GM12864 (cell line): ENCODE measurements at places on chromosomes 2 and 18.

DNA sequence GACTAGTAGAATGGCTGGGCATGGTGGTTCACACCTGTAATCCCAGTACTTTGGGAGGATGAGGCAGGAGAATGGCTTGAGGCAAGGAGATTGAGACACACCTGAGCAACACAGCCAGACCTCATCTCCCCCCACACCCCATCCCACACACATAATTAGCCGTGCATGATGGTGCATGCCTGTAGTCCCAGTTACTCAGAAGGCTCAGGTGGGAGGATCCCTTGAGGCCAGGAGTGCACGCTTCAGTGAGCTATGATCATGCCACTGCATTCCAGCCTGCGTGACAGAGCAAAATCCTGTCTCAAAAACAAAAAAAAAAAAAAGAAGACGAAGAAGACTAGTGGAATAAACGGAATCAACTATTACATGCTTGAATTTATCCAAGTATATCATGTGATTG lies 150.0 kb downstream of the STK39 start:
- DNase-seq: no peak

GRCh38 chr2:191347881-191348280 lies 102.7 kb downstream of the MYO1B start:
- DNase-seq: no peak

- no peak for DNase-seq
Observed at GRCh38 chr18:416930-417329, 83.6 kb downstream of the COLEC12 start.

GRCh38 chr2:217797661-217798069 lies 205.1 kb downstream of the TNS1 start:
- DNase-seq: no peak

GRCh38 chr18:7038330-7038851 lies 79.2 kb downstream of the LAMA1 start:
- no peak for DNase-seq

- DNase-seq: no peak
Observed at GRCh38 chr2:108917526-108917925, 71.5 kb downstream of the EDAR start.

DNA sequence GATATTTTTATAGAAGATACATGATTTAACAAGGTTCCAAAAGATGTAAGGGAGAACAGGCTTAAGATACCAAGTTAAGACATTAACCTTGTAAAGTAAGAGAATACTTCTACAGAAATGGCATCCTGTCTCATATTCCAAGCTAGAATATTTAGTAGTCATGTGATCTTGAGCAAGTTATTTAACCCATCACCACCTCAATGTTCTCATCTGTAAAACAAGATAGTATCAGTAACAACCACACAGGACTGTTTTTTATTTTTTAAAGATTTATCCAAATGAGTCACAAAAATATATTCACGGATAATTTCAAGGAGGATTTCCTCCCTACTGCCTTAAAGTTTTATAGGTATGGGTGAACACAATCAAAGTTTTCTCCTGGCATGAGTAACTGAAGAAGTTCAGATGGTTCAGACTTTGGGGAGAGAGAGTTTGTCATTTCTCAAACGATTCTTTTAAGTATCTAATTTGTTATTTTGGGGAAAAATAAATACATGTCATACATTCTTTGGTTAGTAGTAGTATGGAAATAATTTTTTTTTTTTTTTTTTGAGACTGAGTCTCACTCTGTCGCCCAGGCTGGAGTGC lies 25.9 kb downstream of the ROCK1 start:
- DNase-seq: no peak

- no peak for DNase-seq
Observed at GRCh38 chr18:60024345-60024744, 124.5 kb downstream of the PMAIP1 start.

GRCh38 chr18:21369146-21369545 lies 127.1 kb downstream of the GREB1L start:
- DNase-seq: no peak

DNA sequence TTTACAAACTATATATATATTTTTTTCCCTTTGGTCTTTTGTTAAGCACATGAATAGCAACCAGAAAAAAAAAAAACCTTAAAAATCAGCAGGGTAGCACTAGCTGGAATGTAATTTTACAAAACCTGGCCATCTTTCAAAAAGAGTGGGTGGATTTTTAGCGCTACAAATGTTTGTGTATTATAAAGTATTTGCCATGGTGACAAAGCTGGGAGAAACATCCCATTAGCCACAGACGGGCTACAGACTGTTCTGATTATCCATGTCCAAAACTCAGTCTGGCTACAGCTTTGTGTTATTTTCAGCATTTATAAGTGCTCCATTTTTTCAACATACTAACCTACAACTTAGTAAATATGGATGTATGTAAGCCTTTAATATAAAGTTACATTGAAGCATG lies 249.5 kb upstream of the TANK start:
- no peak for DNase-seq

GRCh38 chr2:83221258-83221657 lies 1237.8 kb downstream of the SUCLG1 start:
- no peak for DNase-seq

DNA sequence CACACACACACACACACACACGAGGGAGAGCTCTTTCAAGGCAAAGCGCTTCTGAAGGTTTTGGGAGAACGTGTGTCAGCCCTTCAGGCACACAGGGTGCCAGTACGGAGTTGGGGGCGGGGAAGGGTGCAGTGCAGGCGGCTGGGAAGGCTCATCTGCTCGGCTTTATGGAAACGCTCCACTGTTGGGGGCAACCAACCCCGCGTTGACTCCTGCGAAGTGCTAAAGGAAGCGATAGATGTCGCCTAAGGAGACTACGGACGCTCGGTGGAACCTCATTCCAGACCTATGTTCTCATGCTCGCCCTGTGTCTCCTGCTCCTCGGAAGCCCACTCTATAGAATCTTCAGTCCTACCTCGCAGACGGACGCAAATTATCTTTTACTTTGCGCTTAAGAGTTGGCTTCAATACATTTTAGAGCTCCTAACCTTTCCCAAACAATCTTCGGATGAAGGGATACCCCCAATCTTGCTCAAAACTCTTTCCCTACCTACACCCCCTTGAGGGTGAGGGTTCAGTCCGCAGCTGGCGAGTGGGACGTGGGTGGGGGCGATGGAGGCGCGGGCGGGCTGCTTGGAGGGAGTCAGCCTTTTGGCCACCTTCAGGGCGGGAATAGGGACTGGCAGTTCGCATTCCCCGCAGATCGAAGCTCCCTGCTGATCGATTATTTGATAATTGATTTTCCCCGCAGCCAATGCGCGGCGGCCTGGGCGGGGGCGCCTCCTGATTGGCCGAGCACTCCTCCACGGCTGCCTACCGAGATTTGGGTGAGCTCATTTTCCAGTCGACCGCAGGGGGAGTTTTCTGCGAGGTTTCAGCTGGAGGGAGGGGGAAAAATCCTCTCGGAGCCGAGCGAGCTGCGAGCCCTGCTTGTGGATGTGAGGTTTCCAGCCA lies 1.9 kb upstream of the MEIS1 start:
- no peak for DNase-seq

GRCh38 chr2:239727182-239727775 lies 297.9 kb downstream of the NDUFA10 start:
- DNase-seq: no peak

- no peak for DNase-seq
Observed at GRCh38 chr2:113067681-113068080, at the start of gene IL1F10. Gene IL1F10 (plus strand): TSS chr2:113067970. CDS start chr2:113072739, 4,769 bp downstream.

DNA sequence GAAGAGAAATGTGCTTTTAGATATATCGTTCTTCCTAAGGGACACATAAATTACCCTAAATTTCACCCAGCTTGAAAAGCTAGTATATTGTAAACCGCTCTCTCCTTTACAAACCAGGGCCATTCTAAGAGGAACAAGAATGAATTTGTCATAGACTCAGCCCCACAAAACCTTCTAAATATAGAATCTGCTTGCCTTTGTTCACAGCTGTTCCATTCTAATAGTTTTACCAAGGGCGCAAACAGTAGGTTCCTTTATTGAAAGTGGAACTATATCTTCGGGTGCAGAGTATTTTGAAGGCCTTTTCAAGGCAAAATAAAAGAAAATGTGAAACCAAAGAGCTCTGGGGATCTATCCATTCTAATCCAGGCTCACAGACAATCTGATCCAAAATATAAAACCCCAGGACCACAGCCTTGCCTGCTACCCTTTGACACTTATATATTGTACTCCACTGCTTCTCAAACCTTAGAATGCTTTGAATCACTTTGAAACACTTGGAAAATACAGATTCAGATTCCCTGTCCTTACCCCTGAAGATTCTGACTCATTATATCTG lies 316.8 kb downstream of the PAX3 start:
- DNase-seq: no peak

DNA sequence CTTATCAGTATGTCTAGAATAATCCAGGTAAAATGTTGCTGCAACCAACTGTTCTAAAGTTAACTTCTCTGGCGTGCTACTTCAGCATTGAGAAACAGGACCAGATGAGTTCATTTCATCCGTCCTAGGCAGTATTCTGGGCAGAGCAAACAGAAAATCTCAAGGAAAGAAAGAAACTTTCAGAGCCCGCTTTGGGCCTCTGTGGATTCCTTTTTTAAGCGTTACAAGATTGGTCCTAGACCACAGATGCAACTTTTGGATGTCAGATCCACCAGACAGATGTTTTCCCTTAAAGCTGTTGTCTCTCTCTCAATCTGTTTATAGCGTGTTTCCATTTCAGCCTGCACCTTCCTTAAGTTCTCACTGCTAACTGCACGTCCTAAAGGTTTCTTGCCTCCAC lies 75.0 kb downstream of the BCL2 start:
- DNase-seq: no peak

- no peak for DNase-seq
Observed at GRCh38 chr2:101306410-101306809, 2.1 kb downstream of the RNF149 start.

DNA sequence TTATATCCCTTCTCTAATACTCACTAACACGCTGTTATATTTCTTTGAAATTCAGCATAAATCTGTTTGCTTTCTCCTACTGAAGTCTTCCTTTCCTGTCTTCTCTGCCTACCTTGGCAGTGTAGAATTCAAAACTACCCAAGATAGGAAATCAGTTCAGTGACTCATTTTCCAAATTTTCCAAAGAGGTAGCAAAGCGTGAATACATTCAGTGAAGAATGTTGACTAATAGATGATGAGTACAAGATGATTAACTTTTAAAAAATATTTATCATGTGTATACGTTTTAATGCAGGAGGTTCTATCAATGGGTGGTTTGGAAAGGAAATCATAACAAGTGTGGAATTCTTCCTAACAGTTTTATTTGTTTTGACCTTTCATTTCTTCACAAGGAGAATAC lies 201.9 kb upstream of the SLC8A1 start:
- no peak for DNase-seq

- no peak for DNase-seq
Observed at GRCh38 chr2:195407783-195408182, 249.2 kb upstream of the SLC39A10 start.

GRCh38 chr2:1625281-1626001 lies 118.9 kb downstream of the PXDN start:
- no peak for DNase-seq

- DNase-seq: no peak
Observed at GRCh38 chr2:80266231-80266630, 38.3 kb downstream of the LRRTM1 start.

DNA sequence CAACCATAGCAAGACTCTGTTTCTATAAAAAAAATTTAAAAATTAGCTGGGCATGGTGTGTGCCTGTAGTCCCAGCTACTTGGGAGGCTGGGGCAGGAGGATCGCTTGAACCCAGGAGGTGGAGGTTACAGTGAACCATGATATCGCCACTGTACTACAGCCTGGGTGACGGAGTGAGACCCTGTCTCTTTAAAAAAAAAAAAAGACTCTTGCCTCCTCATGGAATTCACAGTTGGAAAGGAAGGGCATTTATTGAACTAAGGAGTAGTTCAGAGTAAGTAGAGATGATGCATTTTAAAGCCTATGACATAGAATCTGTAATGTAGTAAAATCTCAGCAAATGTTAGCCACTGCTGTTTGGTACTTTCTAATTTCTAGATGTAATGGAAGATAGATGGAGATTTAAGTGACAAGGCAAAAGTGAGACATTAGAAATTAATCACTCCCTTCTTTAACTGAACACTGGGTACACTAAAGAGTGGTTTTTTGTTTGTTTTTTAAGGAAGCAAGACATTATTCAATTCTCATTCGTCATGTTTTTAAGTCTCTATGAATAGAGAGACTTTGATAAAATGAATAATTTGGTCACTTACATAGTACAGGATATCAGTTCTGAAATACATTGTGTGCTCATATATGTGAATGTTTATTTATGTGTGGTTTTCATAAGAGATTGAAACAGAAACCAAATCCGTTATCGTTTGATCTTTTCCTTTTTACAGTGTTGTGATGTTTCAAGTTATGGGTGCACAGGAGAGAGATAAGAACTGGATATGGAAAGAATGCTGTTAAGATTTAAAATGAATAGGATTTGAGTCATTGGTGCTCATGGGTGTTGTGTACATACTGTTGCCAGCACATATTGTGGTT lies 186.1 kb upstream of the STON1 start:
- DNase-seq: no peak

DNA sequence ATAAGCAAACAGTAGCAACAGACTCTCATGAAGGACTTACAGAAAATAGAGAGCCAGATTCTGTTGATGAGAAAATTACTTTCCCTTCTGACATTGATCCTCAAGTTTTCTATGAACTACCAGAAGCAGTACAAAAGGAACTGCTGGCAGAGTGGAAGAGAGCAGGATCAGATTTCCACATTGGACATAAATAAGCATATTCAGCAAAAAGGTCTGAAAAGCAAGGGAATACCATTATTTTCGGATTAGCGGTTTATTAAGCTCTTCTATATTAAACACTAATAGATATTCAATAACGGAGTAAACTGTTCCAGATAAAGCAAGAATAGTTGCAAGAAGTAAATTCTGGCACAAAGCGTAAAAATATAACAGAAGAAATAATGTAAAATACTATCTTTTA lies 25.0 kb downstream of the POLI start:
- DNase-seq: no peak

DNA sequence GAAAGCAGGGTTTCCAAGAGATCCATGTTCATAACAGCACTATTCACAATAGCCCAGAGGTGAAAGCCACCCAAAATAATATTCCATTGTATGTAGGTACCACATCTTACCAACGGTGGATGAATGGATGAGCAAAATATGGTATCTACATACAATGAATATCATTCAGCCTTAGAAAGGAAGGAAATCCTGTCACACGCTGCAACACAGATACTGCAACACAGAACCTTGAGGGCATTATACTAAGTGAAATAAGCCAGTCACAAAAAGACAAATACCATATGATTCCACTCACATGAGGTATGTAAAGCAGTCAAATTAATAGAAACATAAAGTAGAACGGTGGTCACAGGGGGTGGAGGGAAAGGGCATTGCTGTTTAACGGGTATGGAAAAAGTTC lies 155.7 kb downstream of the DTNB start:
- no peak for DNase-seq

GRCh38 chr2:151374436-151374835 lies 17.0 kb downstream of the TNFAIP6 start:
- peak; percentile 8 for DNase-seq

DNA sequence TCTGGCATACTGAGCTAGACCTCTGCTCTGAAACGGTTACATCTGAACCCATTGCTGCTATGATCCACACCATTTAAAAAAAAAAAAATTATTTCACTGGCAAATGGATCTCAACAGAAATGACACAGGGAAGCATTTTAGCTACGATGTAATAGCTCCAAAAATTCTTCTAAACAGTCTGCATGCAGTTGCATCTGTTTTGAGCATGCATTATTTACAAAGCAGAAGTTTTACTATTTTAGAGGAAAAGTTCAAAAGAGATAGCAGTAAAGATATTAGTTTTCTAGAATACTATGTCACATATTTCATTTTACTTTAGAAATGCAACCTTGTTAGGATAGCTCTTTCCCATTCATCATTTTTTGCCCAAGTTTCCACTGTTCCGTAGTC lies 265.7 kb downstream of the MEIS1 start:
- DNase-seq: no peak
